Stimulated activated CD4-positive, alpha-beta T cell treated with anti-CD3 and anti-CD28 coated beads, TNF-alpha, amount 100 ng/mL, for 1 hour (primary cell): ENCODE measurements at places on chromosomes 1 and 21.

GRCh38 chr1:247387565-247387964 is 28.4 kb upstream of the NLRP3 start:
- no peak for DNase-seq

GRCh38 chr21:25039461-25040380 is 567.6 kb downstream of the MRPL39 start:
- no peak for DNase-seq

GRCh38 chr21:40531431-40532110 is 315.4 kb downstream of the DSCAM start:
- no peak for DNase-seq

DNA sequence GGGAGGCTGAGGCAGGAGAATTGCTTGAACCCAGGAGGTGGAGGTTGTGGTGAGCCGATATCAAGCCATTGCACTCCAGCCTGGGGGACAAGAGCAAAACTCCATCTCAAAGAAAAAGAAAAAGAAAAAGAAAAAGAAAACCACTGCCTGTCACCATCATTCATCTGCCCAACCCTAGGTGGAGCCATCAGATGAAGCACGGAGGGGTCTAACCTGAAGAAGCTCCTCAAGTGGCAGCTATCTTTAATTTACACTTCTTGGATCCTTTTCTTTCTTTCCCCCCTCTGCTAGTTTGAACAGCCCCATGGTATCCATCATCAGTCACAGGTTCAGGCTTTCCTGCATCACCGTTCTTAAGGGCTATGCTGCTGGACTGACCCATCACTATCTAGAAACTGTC is 57.0 kb downstream of the PLEKHA6 start:
- DNase-seq = no peak

- no peak for DNase-seq
Observed at GRCh38 chr1:213744780-213745179, 243.0 kb upstream of the PROX1 start.

DNA sequence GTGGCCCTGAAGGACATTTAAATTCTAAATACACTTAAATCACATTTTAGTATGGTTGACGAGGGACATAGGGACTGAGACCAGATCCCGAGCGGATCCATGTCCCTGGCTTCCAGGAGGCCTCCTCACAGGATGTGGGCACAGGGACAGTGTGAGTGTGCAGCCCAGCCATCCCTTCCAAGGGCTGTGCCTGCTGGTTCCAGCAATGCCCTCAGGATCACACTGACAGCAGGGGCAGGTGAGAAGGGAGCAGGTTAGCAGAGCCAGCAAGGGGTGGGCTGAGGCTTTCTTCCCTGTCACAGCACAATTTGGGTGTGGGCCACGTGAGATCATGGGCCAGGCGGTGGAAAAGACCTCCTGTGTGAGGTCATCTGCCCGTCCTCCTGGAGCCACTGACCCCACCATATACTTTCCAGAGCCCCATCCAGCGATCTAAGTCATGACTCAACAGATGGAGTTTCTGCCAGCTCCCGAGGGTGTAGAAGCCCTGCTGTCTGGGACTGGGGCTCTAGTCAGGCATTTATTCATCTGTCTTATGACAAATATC is 37.0 kb upstream of the PRSS38 start:
- no peak for DNase-seq

GRCh38 chr1:166164646-166164994 is 2.2 kb downstream of the FAM78B start:
- DNase-seq = no peak

- DNase-seq = no peak
Observed at GRCh38 chr1:212920896-212921295, 29.4 kb upstream of the VASH2 start.
